NCI-H1105 treated with DMSO at 0.1 percent for 48 hours (cell line): ENCODE measurements at places on chromosomes 7 and 10.

GRCh38 chr7:137953665-137954470, 48.0 kb downstream of the CREB3L2 start:
- peak; percentile 44 for DNase-seq

DNA sequence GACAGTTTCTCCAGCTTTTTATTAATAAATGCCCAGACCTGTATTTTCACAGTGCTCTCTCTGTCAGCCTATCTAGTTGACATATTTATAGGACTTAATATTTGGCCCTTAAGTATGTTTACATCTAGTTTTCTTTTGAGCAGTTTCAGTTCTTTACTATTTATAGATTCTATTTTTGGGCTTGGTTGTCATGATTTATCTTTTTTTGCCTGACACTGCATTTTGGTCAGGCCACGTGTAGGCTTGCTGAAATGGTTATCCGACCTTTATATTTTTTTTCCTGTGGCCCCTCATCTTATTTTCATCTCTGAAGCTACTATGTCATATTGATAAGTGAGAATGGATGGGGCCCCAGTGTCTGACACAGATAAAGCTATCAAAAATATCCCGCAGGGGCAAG, 515.4 kb upstream of the FZD8 start:
- no peak for DNase-seq

- no peak for DNase-seq
Measured at GRCh38 chr10:22228167-22228938, 10.5 kb upstream of the EBLN1 start.

DNA sequence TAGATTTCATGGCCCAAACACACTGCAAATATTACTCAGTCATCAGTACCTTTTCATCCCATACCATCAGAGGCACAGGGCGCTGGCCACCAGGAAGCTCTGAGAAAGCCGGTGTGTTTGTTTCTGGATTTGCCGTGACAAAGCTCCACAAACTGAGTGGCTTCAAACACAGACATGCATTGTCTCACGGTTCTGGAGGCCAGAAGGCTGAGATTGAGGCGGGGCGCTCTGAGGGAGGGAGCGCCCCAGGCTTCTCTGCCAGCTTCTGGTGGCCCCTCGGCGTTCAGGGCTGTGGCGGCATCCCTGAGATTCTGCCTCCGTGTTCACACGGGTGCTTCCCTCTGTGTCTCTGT, 3.7 kb upstream of the TTYH3 start:
- DNase-seq: no peak

DNA sequence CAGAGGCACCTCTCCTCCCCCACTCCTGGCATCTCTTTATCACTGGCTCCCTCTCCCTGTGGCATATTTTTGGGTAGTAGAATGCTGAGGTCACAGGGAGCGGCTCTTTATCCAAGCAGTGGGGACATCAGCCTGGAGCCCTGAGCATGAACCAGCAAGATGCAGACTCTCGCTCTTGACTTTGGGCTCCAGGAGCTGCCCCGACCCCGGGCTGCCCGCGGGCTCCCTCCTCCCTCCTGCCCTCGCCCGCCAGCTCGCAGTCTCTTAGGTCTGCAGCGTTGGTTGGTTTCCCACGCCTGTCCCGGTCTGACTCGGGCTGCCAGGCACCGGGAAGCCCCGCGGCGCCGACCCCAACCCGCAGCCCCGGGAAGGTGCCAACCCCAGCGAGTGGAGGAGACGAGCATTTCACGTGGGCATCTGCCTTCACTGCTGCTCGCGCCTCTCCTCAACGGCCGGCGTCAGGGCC, 1.3 kb downstream of the INSYN2A start:
- DNase-seq: no peak

GRCh38 chr10:110305767-110306451, 1.2 kb upstream of the SMNDC1 start:
- peak; percentile 12 for DNase-seq

DNA sequence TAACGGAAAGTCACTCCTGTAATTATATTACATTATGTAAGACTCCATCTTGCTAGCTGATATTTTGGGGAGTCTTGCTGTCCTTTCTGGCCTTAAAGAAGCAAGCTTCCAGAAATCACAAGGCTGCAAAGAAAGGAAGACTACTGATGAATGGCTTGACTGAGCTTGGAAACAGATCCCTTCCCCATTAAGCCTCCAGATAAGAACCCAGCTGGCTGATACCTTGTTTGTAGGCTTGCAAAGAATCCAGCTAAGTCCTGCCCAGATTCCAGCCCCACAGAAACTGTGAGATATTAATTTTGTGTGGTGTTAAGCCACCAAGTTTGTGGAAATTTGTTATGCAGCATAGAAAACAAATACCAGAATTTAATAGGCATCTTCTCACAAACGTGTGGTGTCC, 49.9 kb upstream of the TMEM106B start:
- no peak for DNase-seq

DNA sequence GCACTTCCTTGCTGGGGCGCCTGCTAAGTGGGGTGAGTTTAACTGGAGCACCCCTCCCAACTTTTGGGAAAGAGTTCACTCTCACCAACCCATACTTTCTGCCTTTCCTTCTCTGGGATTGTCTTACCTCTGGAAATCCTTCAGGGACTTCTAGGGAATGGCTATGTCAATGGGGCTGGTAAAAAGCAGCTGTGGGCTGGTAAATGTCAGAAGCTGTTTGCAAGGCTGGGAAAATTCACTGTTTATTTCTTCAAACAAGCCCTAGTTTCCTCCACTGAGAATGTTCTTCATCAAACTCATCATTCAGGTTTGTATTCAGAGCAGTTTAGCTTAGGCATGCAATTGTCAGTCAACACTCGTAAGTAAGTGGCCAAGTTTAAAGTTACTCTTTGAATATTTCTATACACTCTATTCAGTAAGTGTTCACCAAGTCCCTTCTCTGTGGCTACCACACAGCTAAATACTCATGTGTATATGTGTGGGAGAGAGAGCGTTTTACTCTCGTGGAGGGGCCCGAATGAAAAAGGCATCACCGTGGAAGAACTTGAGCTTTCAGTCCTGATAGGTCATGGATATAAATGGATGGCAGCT, 654.8 kb downstream of the LRMDA start:
- no peak for DNase-seq

DNA sequence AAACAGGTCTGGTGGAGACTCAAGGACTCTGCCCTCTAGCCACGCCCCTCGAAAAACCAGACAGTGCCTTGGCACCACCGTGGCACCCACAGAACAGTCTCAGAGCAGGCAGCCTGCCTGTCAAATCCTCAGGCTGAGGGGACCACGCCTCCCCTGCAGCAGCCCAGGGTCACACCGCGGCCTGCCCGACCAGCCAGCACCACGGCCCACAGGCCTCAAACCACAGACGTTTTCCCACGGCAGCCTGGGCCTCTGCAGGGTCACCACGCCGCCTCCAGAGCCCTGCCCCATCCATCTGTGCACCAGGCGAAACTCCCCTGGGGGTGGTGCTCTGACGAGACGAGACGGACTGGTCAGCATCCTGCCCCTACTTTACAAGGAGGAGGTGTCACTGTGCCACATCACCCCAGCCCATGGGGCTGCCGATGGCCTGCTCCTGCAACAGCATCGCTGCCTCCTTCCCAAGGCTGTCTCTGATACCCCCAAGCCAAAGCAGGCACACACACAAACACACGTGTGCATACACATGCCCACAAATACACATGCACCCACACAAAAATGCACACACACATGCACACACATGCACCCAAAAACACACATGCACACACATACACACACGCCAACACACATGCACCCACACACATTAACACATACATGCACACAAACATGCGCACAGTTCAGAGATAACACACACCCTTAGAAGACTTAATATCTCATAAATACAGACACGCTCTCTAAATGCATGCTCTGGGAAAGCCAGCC, 24.6 kb downstream of the PAPOLB start:
- no peak for DNase-seq

- no peak for DNase-seq
Measured at GRCh38 chr7:139823959-139824521, 5.0 kb upstream of the TBXAS1 start.

DNA sequence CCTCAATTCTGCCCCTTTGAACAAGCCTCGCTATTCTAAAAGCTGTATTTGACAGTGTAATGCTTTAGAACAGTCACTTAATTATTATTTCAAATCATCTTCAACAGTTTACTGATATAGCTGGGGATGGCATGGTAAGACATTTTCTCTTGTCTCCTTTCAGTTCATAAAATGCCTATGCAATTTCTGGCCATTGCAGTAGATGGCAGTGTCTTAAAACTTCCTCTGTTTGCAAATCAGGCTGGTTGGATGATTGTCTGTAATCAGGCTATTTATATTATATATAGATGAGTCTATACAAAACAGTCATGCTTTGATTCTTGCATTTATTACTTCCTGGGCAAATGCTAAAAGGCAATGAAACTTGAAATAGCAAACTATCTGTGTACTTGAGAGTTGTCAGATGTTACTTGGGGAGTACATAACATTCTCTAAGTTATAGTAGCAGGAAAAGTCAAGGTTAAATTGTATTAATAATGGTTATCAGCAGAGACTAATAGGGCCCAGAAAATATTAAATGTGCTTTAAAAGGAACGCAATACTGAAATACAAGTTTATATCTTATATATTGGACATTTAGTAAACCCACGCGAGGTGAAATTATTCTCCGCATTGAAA, 55.5 kb upstream of the LHFPL3 start:
- peak; percentile 52 for DNase-seq

- DNase-seq: no peak
Measured at GRCh38 chr7:79610313-79610712, 156.8 kb upstream of the MAGI2 start.
